Bone marrow (tissue), 2 donors: ENCODE measurements at places on chromosomes 4 and X.

- no peak for DNase-seq
Observed at GRCh38 chrX:15913146-15913545, 58.5 kb upstream of the AP1S2 start.

DNA sequence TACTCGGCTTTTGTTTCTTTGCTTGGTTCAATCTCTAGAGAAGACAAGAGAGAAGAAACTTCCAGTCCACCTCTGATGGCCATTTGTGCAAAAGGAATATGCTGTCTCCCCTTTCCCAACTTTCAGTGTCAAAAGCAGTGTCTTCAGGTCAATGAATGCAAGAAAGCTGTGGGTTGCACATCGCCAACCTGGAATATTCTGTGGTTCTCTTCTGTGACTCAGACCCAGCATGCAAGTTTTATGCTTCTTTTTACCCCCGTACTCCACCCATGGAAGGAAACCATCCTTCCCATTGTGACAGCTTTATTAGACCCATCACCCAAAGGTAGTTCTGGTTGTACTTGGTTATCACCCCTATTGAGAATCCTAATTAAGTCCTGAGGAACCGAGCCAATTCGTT is 135.6 kb upstream of the MBNL3 start:
- DNase-seq = no peak

GRCh38 chrX:73850124-73851013 is 287.4 kb downstream of the CHIC1 start:
- DNase-seq = no peak

GRCh38 chr4:1502501-1502886 is 96.3 kb upstream of the NKX1-1 start:
- DNase-seq = no peak

GRCh38 chrX:40531056-40531826 is 49.5 kb upstream of the ATP6AP2 start:
- DNase-seq = no peak

DNA sequence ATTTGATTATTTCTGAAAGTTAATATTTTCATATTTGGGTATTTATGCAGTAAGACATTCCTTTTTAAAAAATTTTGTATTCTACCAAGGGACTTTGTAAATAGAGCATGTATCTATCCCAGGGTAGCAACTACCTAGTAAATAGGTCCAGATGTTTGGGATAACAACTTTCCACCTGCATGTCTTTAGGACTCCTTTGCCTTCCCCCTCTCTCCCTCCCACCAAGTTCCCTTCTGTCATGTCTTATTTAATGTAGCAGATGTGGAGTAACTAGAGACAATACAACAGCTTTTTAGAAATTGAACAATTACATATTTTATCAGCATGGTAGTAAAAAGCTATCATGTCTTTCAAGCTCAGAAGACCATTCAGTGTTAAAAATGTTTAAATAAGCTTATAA is 821.0 kb downstream of the C4orf33 start:
- DNase-seq = no peak

DNA sequence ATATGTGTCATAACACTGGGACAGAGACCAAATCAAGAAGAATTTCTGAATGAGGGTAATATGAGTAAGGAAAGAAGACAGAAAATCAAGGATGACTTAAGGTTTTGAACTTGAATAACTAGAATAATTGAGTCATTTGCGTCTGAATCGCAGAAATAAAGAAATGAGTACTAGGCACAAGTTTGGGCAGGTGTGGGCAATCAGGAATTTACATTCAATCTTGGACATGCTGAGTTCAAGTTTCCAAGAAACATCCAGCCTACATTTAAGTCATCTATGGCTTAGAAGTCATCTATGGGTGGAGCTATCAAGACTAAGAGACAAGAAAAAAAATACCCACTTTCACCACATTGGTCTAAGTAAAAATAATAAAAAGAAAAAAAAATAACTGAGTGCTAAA is 30.4 kb upstream of the WDR44 start:
- DNase-seq = no peak

DNA sequence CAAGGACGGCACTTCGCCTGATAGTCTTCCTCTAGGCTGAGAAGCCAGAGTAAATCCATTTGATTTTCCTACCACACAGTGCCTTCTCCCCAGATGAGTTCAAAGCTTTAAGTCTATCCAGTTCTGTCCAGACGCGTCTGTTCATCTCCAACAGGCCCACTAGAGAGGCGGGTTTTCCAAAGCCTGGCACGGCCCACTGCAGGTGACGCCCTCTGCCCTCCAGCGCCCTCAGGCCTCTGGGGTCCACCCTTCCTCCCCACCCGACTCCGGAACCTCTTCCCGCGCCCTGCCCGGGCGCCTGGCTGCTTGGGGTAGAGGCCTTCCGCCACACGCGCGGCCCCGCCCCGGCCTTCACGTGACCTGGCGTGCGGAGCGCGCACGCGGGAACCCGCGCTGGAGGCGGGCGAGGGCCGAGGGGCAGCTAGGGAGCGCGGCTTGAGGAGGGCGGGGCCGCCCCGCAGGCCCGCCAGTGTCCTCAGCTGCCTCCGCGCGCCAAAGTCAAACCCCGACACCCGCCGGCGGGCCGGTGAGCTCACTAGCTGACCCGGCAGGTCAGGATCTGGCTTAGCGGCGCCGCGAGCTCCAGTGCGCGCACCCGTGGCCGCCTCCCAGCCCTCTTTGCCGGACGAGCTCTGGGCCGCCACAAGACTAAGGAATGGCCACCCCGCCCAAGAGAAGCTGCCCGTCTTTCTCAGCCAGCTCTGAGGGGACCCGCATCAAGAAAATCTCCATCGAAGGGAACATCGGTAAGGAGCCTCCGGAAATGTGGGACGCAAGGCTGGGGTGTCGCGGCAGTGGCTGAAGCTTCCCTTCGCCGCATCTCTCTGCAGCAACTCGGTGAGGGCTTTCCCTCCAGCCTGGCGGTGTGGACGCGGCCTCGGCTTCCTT is at the start of gene DCK:
Gene DCK (plus strand): TSS at position 469 of the 888 bp plus-strand sequence. CDS start 187 bp downstream, at position 656.
- DNase-seq = peak; percentile 63

- no peak for DNase-seq
Observed at GRCh38 chr4:101238706-101239105, 108.6 kb downstream of the PPP3CA start.

- no peak for DNase-seq
Observed at GRCh38 chr4:795726-796119, 30.2 kb downstream of the CPLX1 start.

DNA sequence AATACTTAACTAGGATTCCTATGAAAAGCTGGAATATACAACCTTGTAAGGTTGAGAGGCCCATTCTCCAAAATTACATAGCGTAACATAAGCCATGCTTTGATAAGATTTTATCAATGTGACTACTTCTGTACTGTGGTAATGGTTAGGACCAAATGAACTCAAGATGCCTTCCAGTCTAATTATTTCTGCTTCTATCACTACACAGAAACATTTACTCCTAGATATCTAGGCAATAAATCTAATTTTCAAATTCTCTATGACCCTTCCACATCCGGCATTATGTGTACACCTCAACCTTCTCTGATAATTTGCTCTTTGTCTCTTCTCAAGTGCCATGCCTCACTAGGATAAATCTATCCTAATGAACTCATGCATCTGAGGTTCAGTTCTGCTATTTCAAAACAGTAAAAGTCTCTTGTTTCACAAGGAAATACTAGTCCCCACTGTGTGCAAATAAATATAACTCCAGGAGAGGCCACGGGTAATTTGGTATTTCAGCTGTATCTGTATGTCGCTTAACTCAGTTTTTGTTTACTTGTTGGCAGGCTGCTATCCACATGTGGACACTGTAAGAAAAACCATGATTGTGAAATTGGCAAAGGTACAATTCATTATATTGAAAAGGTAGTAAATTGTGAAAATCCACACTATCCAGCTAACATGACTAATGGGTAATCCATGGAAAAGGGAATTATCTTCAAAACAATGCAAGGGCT is 93.3 kb downstream of the PRDM5 start:
- no peak for DNase-seq

DNA sequence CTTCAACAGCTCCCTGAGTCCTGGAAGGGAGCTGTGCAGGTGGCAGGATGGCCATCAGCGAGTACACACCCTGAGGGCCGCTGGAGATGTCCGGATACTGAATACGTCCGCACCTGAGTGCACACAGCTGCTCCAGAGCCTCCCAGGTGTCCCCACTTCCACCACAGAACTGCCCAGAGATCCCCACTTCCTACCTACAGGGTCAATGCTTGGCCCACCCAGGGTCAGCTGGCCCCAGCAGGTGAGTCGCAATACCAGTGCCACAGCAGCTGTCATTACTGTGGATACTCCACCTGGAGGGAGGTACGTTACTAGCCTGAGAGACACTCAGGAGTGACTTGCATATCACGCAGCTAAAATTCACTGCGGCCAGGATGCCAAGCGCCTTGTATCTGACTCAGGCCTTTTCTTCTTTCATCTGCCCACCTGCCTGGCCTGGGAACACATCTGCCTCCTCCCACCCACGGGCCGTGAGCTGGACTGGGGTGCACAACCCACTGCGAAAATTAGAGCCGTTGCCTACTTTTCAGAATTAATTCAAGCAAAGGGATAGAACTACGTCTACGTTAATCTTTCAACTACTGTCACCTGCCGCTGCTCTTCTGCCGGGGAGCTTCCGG is 9.4 kb downstream of the C4orf50 start:
- no peak for DNase-seq

- DNase-seq = peak; percentile 47
Observed at GRCh38 chrX:41265615-41266014, 68.3 kb upstream of the DDX3X start.

- DNase-seq = no peak
Observed at GRCh38 chrX:14630733-14631132, 101.4 kb downstream of the GLRA2 start.

- DNase-seq = no peak
Observed at GRCh38 chr4:162059656-162060055, 104.1 kb downstream of the FSTL5 start.

GRCh38 chr4:27648416-27648815 is 787.8 kb downstream of the STIM2 start:
- no peak for DNase-seq

- no peak for DNase-seq
Observed at GRCh38 chr4:107845681-107846080, 20.9 kb downstream of the SGMS2 start.

- no peak for DNase-seq
Observed at GRCh38 chr4:38452009-38452408, 212.0 kb upstream of the KLF3 start.

- DNase-seq = no peak
Observed at GRCh38 chr4:75284831-75285230, 229.4 kb downstream of the RCHY1 start.

DNA sequence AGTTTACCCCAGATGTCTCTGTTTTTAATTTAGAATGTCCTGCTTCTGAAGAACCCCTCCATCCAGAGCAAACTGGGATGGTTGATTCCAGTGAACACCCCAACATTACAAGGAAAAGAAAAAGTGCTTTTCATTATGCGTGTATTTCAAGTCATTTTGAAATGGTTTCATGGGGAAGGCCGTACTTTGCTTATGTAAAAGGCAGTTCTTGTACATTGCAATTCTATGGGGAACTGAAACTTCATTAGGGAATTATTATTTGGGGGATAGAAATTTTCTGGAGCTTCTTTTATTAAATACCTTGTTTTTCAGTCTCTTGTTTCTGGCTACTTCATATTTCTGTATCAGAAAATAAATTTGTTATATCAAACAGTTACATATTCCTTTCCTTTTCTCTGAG is 96.9 kb upstream of the ZNF518B start:
- DNase-seq = no peak

- no peak for DNase-seq
Observed at GRCh38 chr4:10007793-10008608, 13.3 kb downstream of the SLC2A9 start.

DNA sequence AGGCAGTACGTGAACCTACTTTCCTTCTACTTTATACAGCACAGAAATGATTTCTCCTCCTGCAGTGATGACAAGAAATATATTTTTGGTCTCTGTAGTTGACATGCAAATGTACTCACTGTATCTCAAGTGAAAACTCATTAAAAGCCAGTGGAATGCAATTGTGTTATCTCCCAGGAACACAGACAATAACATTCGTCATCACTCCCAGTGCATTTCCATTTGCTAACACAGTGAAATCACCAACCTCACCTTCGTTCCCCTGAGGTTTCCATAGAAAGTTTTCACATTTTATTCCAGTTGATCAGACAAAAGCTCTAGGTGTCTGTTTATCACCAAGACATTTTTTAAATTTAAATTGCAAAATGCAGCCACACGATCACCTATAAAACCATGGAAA is 2.5 kb upstream of the SPANXD start:
- no peak for DNase-seq

DNA sequence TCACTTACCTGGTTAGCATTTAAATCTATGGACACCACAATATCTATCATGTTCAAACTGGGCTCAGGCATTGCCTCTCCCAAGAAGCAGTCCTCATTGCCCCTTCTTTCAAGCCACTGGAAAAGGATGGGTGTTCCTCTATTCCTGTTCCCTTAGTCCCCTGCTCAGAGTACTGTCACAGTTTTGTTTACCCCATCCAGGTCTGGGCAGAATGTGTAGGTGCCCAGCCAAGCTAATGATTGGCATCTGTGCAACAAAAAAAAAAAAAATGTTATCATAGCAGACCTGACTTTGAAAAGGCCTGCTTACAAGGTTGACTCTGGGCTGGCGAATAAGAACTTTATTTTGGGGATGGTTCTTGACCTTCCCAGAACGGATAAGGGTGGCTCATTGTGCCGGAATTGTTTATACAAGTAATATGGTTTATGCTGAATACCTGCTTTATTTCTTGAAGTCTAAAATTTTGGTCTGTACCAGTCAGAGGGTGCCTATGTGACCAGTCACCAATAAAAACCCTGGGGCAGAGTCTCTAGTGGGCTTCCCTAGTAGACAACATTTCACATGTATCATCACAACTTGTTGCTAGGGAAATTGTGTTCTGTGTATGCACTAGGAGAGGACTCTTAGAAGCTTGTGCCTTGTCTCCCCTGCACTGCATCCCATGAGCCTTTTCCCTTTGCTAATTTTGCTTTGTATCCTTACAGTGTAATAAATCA is 47.9 kb downstream of the JADE3 start:
- DNase-seq = no peak

GRCh38 chr4:81227968-81228367 is 12.9 kb upstream of the PRKG2 start:
- DNase-seq = no peak

DNA sequence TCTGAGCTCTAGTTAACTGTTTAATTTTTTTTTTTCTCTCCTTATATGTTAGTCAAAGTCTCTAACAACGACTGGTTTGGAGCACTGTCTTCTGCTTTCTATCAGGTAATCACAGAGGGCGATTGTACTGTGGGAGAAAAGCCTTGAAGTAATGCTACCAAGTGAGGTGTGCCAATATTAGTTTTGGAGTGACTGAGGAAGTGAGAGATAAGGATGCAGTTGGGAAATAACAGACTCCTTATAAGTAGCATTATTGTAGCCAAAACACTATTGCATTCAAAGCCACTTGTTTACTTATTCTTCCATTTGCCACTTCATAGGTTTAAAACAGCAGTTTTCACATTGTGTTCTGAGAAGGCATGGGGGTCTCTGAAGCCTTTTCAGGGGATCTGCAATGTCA is 79.1 kb upstream of the SLC6A14 start:
- DNase-seq = no peak

GRCh38 chr4:119244832-119245231 is 32.3 kb downstream of the USP53 start:
- no peak for DNase-seq

GRCh38 chr4:55079451-55080173 is 45.8 kb downstream of the KDR start:
- DNase-seq = no peak
